ENCODE measurements at places on chromosomes 7 and 10. TPM values are rescaled to one million over a fixed set of nuclear protein-coding genes. Genes with fewer than 3 reads are reported as not detected.

The GNG11 gene
- total RNA-seq = 39.8 TPM

The AGMO gene
- 1.1 TPM for total RNA-seq

The RNF32 gene
- 2.1 TPM for total RNA-seq

The SKIDA1 gene
- 1.1 TPM for total RNA-seq

The MEPCE gene
- total RNA-seq = 42.4 TPM

The OR6V1 gene
- total RNA-seq = not detected

The RTKN2 gene
- total RNA-seq = 1.2 TPM

The OPN1SW gene
- total RNA-seq = not detected

The CALHM1 gene
- not detected for total RNA-seq

The HOXA5 gene
- total RNA-seq = 3.2 TPM

The GDF2 gene
- not detected for total RNA-seq

The GIMAP2 gene
- not detected for total RNA-seq

The BHLHA15 gene
- total RNA-seq = 0.52 TPM

The ERVW-1 gene
- not detected for total RNA-seq

The CLDN4 gene
- total RNA-seq = 7.0 TPM

The PRSS37 gene
- total RNA-seq = not detected

The SAP25 gene
- 0.80 TPM for total RNA-seq

The GRID1 gene
- total RNA-seq = 0.41 TPM

The ANKRD30A gene
- 1.0 TPM for total RNA-seq

The AGR2 gene
- total RNA-seq = 104 TPM

The PDE6C gene
- not detected for total RNA-seq

The SEMA3A gene
- 3.7 TPM for total RNA-seq

The CFAP70 gene
- 0.12 TPM for total RNA-seq

The CBLL1 gene
- 26.0 TPM for total RNA-seq

The TPK1 gene
- 3.3 TPM for total RNA-seq

The TRAPPC14 gene
- 8.3 TPM for total RNA-seq

The PPRC1 gene
- total RNA-seq = 62.4 TPM

The GPR15LG gene
- total RNA-seq = not detected

The KCNIP2 gene
- 0.98 TPM for total RNA-seq

The PSMA2 gene
- total RNA-seq = 194 TPM

The CUBN gene
- 0.01 TPM for total RNA-seq

The PLXDC2 gene
- not detected for total RNA-seq

The PKD2L1 gene
- 0.06 TPM for total RNA-seq

The AEBP1 gene
- total RNA-seq = not detected

The FRMD4A gene
- total RNA-seq = 11.1 TPM

The CDNF gene
- 0.52 TPM for total RNA-seq

The SLC18A3 gene
- not detected for total RNA-seq

The TEX47 gene
- total RNA-seq = not detected

The SEMA3E gene
- 1.8 TPM for total RNA-seq

The TACC2 gene
- 86.3 TPM for total RNA-seq

The GRM3 gene
- total RNA-seq = not detected

The RBM17 gene
- 154 TPM for total RNA-seq

The HGF gene
- not detected for total RNA-seq

The SORBS1 gene
- total RNA-seq = 0.63 TPM

The PDGFA gene
- 31.2 TPM for total RNA-seq

The PTF1A gene
- total RNA-seq = not detected

The FOXI2 gene
- not detected for total RNA-seq

The BMI1 gene
- 41.7 TPM for total RNA-seq

The RASSF4 gene
- 1.8 TPM for total RNA-seq

The TUBB8 gene
- total RNA-seq = not detected

The EZH2 gene
- total RNA-seq = 24.0 TPM

The TACR2 gene
- total RNA-seq = not detected

The CHST15 gene
- total RNA-seq = 9.4 TPM
